ENCODE measurements at places on chromosomes 16 and 17.

DNA sequence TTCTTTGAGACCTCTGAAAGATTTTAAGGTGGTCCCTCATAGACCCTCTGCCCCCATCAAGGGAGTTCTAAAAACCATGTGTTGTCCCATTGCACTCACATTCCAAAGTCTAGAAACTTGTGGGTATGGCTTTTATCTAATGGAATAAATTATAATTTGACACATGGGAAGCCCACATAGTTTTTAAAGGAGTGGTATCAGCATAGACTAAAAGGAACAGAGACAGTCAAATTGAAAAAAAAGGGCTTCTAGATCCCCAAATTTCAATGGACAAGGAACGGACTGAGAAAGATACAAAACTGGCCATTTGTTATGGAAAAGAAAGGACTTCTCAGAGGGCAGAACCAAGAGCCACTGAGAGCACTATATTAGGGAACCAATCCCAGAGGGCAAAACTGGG is 48.7 kb upstream of the ICAM2 start:
- DNase-seq = no peak

GRCh38 chr16:15879255-15879811 is 9.1 kb downstream of the CEP20 start:
- no peak for DNase-seq

DNA sequence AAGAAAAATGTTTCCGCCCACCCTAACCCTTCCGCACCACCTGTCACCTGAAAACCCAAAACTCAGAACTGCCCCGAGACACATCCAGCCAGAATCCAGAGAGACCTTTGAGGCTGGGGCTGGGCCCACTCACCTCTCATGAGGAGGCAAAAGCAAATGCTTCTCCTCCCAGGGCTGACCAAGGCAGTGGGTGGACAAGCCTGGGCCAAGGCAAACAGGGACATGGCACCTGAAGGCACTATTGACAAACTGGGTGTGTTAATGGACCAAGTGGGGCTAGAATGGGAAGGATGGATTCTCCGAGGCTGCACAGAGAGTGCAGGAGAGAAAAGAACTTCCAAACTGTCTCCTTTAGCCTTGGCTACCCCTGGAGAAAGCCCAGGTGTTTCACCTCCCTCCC is 54.4 kb downstream of the SOX9 start:
- DNase-seq = no peak

- no peak for DNase-seq
These were observed 3.6 kb upstream of the C16orf96 start for GRCh38 chr16:4552541-4552940.

GRCh38 chr17:51857052-51857597 is 301.4 kb downstream of the CA10 start:
- DNase-seq = no peak

- peak; percentile 70 for DNase-seq
These were observed 6.9 kb upstream of the CES3 start for GRCh38 chr16:66954097-66954659.

DNA sequence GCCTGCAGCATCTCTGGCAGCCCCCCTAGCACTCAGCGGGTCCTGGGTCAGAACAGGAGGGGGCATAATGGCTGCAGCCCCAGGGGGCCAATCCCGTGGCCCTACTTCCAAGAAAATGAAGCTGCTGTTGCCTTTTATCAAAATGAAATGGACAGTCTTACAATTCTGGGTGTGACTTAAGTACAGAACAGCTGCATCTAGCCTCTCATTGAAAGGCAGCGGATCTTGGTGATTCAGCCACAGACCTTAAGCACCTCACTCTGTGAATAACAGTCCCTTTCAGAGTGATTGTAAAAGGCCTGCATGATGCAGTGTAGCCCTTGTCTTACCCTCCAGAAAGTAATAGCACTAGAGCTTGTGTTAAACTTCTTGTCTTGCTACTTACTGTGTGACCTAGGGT is 11.5 kb upstream of the UMOD start:
- DNase-seq = no peak

- peak; percentile 96 for DNase-seq
These were observed at the start of gene NXN for GRCh38 chr17:979539-980405. Gene NXN, minus strand, starts transcription at chr17:979776.

Measured in neural crest cell (in vitro differentiated cells).